ENCODE measurements at places on chromosomes 16 and 17. TPM values are rescaled to one million over a fixed set of nuclear protein-coding genes. Genes with fewer than 3 reads are reported as not detected.

DNA sequence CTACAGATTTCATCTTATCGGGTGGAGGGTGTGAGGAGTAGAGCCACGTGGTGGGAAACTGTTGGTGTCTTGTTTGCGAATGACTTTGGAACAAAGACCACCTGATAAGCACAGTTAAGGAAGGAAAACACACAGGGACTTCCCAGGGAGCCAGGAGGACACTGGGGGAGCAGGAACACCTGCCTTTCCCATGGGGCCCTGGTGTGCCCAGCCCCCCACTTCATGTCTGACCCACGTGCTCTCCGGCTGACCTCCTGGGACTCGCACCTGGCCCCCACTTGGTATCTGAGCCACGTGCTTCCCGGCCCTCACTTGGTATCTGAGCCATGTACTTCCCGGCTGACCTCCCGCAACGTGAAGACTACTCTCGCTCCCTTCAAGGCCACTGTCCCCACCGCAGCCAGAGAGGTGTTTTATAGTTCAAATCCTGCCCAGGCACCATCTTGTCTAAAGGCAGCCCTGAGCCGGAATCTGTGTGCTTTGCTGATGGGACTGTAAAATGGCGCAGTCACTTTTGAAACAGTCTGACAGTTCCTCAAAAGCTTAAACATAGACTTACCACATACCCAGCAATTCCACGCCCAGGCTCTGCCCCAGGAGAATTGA is 5.4 kb upstream of the CSNK1D start:
- no peak for DNase-seq

- DNase-seq: no peak
Observed at GRCh38 chr17:6488008-6488539, 43.8 kb downstream of the PIMREG start.

GRCh38 chr17:43588664-43589435 is 42.7 kb upstream of the ETV4 start:
- no peak for DNase-seq

DNA sequence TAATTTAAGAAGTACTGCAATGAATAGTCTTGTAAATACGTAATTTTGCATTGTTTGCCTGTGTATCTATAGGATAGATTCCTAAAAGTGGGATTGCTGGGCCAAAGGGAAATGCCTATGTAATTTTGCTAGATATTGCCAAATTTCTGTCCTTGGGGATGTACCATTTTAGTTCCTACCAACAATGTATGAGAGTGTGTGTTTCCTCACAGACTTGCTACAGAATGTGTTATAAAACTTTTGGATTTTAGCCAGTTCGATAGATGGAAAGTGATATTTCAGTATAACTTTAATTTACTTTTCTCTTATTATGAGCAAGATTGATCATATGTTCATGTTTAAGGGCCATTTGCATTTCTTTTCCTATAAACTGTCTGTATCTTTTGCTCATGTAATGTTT is 8.3 kb downstream of the TANGO6 start:
- DNase-seq: no peak

- DNase-seq: no peak
Observed at GRCh38 chr17:77185137-77185536, 44.4 kb downstream of the SEC14L1 start.

- no peak for DNase-seq
Observed at GRCh38 chr17:62715882-62716390, 88.5 kb downstream of the MRC2 start.

DNA sequence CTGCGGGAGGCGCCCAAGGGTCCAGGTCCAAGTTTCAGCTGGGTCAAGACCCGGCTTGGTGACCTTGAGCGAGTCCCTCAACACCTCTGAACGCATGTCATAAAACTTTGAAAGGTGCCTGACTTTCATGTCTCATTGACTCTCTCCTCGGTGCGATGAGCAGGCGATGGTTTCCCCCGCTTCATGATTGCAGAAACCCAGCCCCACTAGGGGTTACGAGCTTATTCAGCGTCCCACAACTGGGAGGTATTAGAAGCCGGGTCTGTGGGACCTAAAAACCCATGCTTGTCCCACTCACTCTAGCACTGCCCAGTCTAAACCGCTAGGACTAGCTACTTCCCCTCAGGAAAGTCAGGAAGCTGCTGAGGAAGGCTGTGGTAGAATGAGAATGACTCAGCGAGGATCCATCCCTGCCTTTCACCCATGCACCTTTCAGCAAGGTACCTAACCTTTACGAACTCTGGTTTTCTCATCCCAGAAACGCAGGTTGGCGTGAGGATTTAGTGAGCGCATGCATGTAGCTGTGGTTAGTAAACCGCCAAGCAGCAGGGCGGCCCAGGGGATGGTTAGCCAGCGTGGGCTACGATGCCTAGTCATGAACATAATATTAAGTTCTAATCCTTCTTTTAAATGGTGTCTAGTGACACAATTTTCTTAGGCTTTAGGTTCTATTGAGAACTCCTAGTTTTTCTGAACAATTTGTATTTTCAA is 26.2 kb upstream of the RFFL start:
- DNase-seq: no peak

DNA sequence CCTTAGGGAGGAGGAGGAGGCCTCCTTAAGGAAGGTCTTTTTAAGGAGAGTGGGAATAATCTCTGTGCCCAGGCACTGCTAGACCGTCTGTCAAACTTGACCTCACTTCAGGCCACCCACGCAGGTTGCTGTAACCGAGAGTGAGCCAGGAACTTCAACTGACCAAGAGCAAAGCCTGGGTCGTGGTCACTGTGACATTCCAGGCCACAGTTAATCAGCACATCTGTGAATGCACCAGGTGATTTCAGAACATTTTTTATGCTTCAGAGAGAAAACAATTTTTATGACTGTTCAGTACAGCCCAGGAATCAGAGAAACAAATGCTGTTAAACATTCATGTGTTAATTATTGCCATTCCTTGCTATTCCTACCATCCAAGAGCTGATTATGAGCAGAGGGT is 226.6 kb upstream of the ASIC2 start:
- DNase-seq: no peak

- DNase-seq: no peak
Observed at GRCh38 chr17:28081467-28081866, 39.0 kb downstream of the NLK start.

- DNase-seq: no peak
Observed at GRCh38 chr16:83627996-83628395, 179.8 kb upstream of the HSBP1 start.

DNA sequence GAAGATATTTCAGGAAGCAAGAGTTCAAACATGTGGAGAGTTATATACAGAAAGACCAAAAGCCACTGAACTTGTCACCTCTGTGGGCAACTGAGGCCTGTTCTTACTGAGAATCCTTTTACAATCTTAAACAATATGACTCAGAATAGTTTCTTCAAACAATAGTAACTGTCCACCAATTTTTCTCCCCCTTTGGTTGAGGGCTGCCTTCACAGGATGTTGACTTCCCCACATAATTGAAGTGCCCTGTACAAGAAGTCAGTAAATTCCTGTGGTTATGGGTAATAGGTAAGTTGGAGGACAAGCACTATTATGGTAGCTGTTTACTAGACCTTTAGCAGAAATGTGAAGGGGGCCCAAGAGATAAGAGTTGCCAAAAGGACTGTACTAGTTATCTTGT is 215.8 kb downstream of the CDH8 start:
- DNase-seq: no peak

DNA sequence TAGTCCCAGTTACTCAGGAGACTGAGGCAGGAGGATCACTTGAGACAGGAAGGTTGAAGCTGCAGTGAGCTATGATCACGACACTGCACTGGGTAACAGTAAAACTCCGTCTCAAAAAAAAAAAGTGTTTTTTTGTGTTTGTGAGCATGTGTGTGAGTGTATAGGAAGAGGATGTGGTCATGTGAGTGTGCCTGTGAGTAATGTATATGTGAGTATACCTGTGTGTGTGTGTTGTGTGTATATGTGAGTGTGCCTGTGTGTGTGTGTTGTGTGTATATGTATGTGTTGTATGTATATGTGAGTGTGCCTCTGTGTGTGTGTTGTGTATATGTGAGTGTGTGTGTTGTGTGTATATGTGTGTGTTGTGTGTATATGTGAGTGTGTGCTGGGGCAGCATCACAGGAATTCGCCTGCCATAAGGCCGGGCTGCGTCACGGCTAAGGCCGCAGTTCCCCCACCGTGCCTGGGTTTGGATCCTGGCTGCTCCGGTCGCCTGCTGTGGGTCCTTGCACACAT is 21.4 kb upstream of the NPTX1 start:
- DNase-seq: no peak

- DNase-seq: peak; percentile 61
Observed at GRCh38 chr17:60392845-60393702, 1.1 kb upstream of the USP32 start.

DNA sequence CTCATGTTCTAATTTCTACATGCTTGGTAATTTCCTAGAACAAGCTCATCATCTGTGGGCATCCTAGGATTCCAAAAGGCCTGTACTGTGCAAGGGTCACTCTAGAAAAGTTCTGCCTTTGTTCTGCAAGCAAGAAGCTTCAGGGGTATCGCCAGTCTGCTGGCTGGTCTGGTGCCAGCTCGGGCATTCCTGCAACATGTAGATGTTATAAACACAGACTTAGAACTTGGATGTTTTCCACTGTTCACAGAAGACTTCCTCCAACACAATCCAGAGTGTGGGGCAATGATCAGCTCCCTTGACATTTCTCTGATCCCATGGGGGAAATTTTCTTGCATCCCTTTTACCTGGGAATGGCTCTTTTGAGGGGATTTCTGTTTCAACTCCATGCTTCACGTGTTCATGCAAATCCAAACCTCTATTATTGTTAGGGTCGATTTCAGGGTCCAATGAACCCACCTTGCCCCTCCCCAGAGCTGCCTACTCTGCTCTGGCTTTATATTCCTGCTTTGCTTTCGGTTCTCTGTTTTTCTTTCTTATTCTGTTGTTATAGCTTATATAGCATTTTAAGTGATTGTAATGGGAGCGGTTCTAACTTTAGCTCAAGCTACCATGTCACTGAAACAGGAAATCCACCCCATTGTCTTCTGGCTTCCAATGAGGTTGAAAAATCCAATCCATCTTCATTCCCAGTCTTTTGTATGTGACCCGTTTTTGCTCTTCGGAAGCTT is 25.3 kb downstream of the UBE2O start:
- no peak for DNase-seq

DNA sequence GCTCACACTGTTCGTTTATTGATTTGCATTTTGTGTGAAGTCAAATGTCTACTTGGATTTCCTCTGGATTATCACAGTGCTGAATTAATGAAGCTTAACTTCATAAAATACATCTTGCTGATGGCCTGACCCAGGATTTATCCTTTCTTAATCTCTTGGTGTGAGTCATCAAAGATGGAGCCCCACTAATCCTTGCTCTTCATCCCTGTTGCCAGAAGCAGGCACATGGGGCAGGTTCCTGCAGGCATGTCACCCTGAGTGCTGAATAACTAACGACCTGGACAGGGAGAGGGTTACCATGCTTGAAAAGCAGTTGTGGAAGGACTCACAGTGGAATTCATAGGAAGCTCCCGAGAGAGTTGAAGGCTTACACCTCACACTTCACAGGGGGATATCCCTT is 56.0 kb upstream of the FA2H start:
- DNase-seq: no peak

GRCh38 chr17:59807892-59808509 is 84.7 kb downstream of the TUBD1 start:
- no peak for DNase-seq

DNA sequence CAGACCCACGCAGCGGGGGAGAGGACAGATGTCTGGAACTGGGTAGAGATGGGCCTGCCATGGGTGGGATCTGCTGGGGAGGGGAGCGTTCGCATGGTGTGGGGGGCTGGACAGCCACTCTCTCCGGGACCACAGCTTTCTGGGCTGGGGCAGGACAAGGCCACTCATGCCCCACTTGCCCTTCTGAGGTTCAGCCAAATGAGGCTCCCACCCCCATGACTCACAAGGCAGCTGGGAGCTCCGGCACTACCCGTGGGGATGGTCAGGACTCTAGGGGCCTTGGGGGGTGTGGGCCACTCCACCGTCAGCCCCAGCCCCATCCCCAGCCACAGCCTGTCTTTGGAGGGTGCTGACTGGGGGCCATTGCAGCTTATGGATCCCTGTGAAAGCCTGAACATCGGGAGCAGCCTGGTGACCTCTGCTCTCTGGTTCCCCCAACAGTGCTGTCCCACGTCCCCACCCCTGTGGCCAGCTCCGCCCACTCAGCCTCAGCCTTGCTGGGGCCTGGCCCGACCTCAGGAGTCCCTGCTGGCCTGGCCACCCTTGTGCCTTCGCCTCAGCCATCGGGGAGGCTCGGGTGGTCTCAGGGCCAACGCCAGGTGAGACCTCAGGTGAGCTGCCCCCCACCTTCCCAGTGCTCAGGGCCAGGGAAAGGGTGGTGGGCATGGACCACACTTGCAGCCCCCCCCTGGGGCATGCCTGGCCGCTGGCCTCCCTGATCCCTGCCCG is 4.7 kb upstream of the CDH15 start:
- DNase-seq: no peak

- peak; percentile 63 for DNase-seq
Observed at GRCh38 chr17:17030515-17031211, 11.6 kb upstream of the MPRIP start.

- DNase-seq: no peak
Observed at GRCh38 chr17:31561469-31562375, 170.2 kb downstream of the RAB11FIP4 start.

DNA sequence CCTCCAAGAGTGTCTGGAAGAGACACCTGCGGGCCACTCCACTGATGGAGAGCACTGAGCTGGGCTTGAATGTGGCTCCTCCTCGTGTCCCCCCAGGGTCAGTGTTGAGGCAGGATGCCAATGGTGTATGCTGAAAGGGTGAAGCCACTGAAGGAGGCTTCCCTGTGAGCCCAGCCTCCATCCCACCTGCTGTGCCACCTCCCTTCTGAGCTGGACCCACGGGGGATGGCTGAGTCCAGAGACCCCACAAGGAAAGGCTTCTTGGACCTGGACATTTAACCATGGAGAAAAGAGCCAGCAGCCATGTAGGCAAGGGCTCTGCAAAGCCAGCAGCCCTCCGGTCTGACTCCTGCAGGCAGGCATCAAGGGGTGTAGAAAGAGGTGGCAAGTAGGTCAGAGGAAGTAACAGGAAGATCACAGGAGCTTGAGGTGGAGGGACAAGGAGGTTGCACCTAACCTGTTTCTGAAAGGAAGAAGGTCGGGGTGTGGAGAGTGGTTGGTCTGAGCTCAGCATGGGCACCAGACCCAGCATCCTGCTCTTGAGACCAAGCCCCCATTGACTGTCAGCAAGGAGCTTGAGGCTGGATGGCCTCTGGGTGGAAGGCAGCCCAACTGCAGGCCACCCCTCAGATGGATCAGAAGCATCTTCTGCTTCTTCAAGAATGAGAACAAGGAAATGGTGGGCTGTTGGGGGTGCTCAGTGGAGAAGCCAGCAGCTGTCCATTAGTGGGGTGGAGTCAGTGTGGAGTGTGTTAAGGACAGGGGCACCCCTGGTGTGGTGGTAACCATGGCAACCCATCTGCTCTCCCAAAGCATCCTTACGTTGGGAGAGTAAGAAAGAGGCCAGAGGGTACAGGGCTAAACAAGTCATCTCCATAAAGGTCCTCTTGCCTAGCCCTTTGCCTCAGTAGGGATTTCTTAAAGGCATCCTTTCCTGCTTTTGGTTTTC is 80.7 kb downstream of the PLD6 start:
- peak; percentile 40 for DNase-seq

The ZNF469 gene
- polyA plus RNA-seq: 0.34 TPM

The TBC1D3I gene
- polyA plus RNA-seq: not detected

The MMP15 gene
- polyA plus RNA-seq: 8.2 TPM

The KARS1 gene
- 170 TPM for polyA plus RNA-seq

The HS3ST2 gene
- 6.5 TPM for polyA plus RNA-seq

The NUDT7 gene
- 11.3 TPM for polyA plus RNA-seq

The DECR2 gene
- 7.7 TPM for polyA plus RNA-seq

The CHST4 gene
- polyA plus RNA-seq: 0.78 TPM

The RASL10B gene
- polyA plus RNA-seq: 12.6 TPM

Data from brain (organoid and tissue), 16 donors.